ENCODE measurements at places on chromosomes 2 and 18. TPM values are rescaled to one million over a fixed set of nuclear protein-coding genes. Genes with fewer than 3 reads are reported as not detected.

DNA sequence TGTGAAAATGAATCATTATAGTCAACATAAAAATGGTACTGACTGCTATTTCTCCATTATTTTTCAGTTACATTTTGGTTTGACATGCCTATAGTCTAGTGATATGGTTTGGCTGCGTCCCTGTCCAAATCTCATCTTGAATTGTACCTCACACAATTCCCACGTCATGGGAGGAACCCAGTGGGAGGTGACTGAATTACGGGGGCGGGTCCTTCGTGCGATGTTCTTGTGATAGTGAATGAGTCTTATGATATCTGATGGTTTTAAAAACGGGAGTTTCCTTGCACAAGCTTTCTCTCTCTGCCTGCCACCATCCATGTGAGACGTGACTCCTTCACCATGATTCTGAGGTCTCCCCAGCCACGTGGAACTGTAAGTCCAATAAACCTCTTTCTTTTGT is 70.3 kb downstream of the BAZ2B start:
- DNase-seq: no peak

The DDX18 gene
- 75.7 TPM for total RNA-seq

The ACTG2 gene
- total RNA-seq: not detected

GRCh38 chr2:68745006-68745405 is 10.4 kb downstream of the ARHGAP25 start:
- DNase-seq: no peak

The SP5 gene
- total RNA-seq: 1.8 TPM

The ATP8B1 gene
- total RNA-seq: 0.07 TPM

DNA sequence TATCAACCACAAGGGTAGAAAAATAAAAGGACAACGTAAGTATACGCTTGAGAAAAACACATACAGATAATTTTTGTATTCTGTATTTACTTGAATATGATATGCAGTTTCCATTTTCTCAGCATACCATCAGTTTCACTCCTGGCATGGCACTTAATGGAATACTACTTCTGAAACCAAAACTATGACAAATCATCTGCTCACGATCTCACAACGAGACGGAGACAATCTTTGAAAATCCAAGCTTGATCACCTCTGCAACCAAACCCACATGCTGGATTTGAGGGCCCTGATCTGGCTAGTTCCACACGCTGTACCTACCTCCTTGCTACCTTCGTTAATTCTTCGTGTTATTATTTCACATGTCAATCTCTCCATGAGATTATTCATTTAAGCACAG is 387.6 kb downstream of the NBAS start:
- DNase-seq: no peak

DNA sequence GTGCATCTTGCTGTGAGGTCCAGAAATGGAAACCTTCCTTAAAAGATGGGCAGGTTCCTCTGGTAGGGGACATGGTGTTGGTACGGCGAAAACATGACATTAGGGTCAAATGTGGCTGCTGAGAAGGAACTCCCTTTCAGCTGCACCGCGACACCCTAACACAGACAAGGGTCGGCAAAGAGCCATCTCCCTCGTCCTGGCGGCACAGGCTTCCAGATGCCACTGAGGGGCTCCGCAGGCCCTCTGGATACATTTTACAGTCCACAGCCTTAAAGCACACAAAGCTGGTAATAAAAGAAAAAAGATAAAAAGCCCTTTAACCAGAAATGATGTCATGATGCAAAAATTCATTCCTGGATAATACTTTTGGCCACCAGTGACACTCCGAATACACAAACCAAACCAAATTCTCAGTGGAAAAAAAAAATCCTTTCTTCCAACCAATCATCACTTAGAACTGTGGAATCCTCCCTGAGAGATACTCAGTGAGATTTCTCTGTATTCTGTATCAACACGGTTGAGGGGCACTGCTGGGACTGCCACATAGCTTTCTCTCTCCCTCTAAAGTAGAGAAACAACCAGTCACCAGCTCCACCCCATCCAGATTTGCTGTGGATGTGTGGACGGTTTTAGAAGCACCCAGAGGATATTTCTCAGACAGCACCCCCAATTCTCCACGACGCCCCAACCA is 174.8 kb downstream of the HDAC4 start:
- no peak for DNase-seq

The MREG gene
- 48.4 TPM for total RNA-seq

GRCh38 chr2:24832521-24832920 is 39.3 kb downstream of the CENPO start:
- DNase-seq: no peak

GRCh38 chr18:76410660-76411417 is 84.2 kb downstream of the ZNF516 start:
- DNase-seq: no peak

DNA sequence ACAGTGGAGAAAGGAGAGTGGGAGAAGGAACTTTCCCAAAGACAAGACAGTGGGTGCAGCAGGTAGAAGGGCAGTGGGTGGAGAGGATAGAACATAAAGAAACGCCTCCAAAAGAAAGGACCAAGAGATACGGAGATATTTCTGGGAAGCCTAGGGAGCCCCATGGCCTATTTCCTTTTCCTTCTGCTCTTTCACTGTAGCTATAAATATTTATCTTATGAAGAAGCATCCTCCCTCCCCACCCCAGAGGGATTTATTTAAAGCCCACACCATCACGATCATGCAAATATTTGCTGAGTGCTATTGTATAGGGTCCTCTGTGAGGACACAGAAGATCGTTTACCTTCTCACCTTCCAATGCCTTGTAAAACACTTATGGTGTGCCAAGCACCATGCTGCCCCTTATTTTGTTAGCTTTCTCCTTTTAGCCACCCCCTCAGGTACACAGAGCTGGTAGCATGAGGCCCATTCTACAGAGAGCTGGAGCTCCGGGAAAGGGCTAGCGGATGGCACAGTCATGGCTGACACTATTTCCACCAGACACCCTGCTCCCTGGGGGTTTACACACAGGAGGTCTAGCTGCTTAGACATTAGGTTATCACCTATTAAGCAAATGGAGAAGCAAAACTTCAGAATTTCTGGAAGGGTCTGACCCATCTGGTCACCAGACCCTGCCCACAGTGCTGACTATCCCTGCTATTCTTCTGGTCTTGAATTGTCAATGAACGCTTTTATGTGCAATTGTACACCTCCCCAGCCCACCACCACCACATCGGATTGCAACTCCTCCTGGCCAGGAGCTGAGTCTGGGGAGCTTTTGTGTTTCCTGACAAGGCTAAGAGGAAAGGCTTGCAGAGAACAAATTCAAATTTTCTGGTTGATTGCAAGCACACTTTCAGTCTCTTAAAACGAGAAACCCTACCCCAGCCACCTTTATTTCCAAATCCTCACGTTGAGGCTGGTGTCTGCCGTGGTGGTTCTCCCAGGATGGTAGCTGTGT is 91.8 kb upstream of the KLF7 start:
- DNase-seq: no peak

- no peak for DNase-seq
These were observed 522.3 kb downstream of the EIPR1 start for GRCh38 chr2:2855297-2855696.

- peak; percentile 40 for DNase-seq
These were observed 2.5 kb downstream of the DLX1 start for GRCh38 chr2:172087780-172088244.

DNA sequence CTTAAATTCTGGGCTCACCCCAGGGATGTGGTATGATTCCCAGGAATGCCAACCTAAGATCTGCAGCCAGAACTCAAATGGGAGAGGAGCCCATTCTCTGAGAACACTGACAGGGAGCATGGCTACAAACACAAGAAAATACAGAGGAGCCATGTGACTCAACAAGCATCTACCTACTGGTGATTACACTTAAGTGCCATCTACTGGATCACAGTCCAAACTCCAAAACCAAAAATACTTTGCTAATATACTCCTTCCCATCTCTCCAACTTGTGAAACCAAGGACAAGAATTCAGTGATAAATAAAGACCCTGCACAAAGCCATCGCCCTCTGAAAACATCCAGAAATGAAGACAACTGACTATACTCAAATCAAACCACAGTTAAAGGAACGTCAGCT is 116.9 kb downstream of the NR4A2 start:
- no peak for DNase-seq

DNA sequence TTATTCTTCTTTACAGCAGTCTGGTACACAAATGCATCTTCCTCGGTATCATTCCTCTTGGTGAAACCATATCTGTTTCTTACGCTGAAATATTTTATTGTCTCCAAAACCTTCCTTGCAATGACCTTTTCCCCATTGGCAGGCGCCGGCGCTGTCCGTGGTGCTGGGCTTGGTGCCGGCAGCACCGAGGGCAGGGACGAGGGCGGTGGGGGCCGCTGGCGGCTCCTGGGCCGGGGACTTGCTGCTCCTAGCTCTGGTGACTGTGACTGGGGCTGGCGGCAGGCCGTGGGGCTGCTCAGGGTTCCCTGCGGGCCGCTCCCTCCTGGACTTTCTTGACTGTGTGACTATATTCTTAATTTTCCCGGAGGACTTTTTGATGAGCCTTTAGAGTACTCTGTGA is 72.5 kb downstream of the GPR39 start:
- DNase-seq: no peak

The DCDC2C gene
- total RNA-seq: not detected

- peak; percentile 79 for DNase-seq
These were observed 923 bp downstream of the FIGLA start for GRCh38 chr2:70789304-70790135.

GRCh38 chr18:14976736-14977430 is 228.9 kb downstream of the ANKRD30B start:
- no peak for DNase-seq

DNA sequence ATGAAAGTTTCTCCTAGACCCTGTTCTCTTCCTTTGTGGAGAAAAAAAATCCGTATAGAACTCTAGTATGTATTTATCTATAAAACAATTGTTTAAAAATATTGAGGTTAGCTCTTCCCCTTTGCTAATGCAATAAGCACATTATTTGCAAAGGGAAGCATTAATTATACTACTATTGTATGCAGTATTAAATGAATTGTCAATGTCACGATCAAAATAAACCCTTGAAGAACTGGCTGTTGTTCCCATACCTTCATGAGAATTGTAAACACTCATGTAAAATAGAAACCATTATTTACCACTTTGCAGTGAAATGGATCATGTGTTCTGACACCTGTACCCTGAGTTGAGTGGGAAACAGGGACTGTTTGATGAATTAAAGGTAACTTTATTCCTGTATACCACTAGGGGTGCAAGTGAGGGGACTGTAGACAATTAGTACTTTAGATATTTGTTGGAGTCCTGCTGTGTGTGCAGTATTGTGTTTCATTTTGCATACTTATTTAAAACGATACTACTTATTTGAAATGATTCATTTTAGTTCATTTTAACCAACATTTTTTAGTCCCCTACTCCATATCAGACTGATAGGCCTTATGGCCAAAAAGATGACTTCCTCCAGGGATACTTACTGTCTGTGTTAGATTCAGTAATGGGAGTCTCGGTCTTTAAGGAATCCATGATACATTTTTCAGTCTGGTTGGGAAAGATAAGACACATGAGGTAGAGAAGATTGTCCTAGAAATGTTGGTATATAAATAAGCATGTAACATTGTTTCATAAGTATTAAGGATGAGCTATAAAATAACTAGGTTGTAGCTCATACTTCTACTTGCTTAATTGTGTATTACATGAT is 7.9 kb downstream of the PKP4 start:
- no peak for DNase-seq

GRCh38 chr2:165401285-165401852 is 68.1 kb upstream of the CSRNP3 start:
- no peak for DNase-seq

The SLC9A4 gene
- 0.12 TPM for total RNA-seq

DNA sequence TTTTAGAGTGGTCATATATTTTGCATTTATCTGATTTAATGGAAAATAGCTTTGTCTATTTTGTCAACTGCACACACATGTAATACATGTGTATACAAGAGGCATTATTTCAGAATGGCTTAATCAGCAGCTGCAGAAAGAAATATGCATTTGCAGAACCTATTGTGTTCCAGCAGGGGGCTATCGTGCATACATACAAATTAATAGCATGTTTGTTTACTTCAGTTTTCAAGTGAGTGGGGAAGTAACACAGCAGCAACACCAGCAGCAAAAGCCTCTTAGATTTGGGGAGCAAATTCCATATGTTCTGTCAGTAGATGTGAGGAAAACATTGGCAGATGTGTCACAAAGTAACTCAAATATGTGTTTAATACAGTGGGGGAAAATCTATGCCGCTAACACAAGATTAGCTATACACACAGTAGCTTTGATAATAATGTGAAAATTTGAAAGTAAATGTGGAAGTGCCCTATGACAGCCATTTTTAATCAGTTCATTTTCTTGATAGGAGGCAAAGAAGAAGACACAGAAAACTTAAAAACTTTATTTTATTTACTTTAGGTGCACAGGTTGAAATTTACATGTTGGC is 218.1 kb downstream of the WDR7 start:
- DNase-seq: no peak

DNA sequence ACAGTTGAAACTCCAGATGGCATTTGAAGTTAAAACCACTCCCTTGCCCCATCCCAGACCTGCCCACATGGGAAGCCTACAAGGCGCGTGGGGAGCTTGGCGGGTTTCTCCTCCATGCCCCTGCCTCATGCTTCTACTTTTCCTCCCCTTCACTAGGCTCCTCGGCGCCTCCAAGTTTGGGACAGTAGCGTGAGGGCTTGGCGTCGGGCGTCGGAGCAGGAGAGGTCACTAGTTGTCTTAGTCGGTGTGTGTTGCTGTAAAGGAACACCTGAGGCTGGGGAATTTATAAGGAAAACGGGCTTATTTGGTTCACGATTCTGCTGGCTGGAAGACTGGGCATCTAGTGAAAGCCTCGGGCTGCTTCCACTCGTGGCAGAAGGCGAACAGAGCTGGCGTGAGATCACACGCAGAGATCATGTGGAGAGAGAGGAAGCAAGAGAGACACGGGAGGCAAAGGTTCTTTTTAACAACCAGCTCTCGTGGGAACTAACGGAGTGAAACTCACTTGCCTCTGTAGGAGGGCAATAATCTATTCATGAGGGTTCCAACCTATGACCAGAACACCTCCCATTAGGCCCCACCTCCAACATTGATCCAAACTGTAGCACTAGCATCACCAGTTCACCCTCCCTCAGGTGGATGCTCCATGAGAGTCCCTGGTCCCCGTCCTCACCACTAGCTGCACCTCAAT is 25.3 kb downstream of the ITM2C start:
- no peak for DNase-seq

The STAT4 gene
- total RNA-seq: 0.74 TPM

DNA sequence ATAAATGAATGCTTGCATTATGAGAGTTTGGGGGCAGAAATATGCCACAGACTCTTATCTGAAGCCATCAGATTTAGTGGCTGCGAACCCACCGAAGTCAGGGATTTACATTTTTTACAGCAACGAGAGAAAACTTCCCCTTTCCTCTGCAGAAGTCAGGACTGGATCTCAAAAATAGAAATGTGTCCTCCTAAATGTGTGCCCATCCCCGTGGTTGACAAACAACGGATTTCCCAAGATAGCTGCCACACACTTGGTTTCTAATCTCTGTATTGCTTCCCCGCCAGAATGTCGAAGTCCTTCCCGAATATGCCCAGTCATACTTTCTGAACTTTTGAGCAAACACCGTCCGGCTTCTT is 879 bp upstream of the ADAM23 start:
- DNase-seq: no peak

The CTNNA2 gene
- total RNA-seq: 76.2 TPM

The KRTCAP3 gene
- 4.2 TPM for total RNA-seq

- peak; percentile 70 for DNase-seq
These were observed 47.7 kb upstream of the PLA2R1 start for GRCh38 chr2:160109939-160110673.

GRCh38 chr2:214649440-214650205 is 159.9 kb downstream of the BARD1 start:
- DNase-seq: no peak

The ZBTB7C gene
- total RNA-seq: 10.6 TPM

Measured in glutamatergic neuron (in vitro differentiated cells).